ENCODE measurements at places on chromosomes 6 and 20. TPM values are rescaled to one million over a fixed set of nuclear protein-coding genes. Genes with fewer than 3 reads are reported as not detected.
A peak's percentile ranks its signal among the peaks of the same experiment; 100 is the strongest.

The SIRPB1 gene
- not detected for total RNA-seq

DNA sequence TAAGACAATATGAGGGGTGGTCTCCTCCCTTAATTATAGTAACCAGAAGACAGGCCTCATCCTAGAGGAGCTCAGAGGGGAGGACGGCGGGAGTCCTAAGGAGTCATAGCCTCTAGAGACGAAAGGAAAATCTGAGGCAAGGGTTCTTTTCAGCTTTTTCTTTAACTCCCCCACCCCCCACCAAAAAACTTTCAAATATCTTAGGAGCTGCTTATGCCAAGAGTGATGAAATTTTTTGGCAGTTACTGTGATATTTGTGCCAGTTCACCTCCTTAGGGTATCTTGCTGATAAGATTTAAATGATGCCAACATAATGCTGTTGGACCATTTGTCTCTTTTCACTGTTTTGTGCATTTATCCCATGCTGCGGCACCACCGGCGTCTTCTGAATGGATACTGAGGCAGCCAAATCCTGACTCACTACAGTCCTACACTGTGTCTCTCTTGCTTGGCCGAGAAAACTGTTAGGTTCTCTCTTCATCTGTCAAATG, 44.5 kb upstream of the DSE start:
- DNase-seq: no peak

- DNase-seq: no peak
Measured at GRCh38 chr6:89542866-89543265, 95.7 kb downstream of the LYRM2 start.

DNA sequence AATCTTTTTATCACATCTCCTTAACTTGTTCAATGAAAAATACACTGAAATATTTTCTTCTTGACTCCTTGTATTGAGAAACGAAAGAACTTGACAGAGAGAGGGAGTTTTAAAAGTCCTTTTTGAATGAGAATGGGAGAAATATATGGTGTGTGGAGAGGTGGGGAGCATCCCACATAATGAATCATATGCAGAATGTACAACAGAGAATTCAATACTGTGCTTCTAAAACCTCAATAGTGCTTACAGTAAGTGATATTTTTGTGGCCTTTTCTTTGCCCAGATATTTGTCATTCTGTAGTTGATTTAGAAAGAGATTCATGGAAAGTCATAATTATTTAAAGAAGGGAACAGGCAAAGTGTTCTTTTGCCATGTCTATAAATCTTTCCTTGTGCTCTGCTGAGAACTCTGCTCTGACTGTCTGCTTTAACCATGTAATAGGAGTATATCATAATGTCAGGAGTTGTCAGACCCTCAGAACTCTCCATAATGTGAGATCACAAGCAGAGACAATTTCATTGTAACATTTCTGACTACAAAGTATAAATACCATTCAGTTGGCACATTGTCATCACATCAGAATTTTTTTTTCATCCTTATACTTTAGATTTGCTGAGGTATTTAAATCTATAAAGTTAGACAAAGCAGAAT, 32.8 kb upstream of the HS3ST5 start:
- DNase-seq: no peak

GRCh38 chr20:23232679-23233308, 117.8 kb upstream of the NXT1 start:
- DNase-seq: no peak

DNA sequence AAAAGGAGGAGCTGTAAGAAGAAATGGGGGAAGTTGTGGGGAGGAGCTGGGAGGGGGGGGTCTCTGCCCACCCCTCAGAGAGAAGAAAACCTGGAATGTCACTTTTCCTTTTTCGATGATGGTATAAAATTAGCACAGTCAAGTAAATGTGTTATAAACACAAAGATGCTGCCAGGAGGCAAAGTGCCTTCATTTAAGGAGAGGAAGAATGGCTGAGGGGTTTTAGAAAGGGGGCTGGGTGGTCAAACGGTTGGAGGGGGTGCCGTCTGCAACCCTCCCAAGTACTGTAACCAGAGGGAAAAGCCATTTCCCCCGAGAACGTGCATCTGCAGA, 25.0 kb downstream of the PMEPA1 start:
- DNase-seq: no peak

GRCh38 chr6:38100380-38100779, 280.9 kb downstream of the ZFAND3 start:
- no peak for DNase-seq

DNA sequence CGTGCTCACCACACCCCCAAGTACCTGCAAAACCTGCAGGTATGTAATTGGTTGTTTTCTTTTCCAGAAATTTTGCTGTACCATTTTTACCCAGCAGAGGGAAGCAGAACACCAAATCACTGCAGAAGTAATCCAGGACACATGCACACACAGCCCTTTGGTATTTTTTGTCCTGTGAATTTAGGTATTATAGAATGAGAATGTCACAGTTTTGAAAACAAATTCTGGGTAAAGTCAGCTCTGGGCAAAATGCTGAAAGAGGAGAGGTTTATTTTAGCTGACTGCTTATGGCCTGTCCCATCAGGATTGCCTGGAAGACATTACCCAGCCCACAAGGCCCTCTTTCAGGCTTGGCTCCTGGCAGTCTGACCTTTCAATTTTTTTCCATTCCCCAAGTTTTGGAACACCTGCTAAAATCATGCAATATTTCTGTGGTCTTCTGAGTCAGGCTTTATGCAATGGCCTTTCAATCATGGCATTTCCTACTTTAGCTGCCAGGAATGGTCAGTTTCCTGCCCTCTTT, 3.5 kb upstream of the EFHC1 start:
- peak; percentile 51 for DNase-seq

DNA sequence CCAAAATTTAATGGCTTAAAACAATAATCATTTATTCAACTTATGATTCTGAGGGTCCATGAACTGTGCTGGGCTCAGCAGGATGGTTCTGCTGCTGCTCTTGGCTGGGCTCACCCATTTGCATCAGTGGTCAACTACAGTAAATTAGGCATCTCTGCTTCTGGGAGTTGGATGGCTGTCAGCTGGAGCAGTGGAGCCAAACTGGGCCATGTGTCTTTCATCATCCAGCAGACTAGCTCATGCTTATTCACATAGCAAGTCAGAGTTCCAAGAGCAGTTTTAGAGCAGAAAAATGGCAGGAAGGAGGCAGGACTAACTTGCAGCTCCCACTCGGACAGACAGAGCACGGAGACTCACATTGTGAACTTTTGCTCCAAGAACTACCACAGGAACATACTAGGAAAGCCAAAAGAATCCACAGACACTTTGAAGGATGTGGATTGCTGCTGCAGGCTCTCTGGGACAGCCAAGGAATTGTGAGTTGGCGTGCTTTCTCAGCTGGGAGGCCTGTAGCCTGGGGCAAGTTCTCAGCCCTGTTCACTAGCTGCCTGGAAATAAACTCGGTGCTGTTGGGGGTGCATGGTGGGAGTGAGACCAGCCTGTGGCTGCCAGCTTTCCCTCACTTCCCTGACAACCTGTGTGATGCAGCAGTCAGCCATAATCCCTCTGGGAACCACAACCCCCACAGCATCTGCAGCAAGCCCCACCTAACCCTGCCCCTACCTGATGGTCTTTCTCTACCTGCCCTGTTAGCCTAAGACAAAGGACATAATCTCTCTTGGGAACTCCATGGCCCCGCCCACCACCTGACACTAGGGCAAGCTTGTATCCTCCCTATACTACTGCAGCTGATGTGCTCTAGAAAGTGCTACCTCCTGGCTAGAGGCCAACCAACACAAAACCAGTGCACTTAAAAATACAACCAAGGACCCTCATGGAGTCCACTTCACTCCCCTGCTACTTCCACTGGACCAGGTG, 129.0 kb downstream of the JPH2 start:
- no peak for DNase-seq

DNA sequence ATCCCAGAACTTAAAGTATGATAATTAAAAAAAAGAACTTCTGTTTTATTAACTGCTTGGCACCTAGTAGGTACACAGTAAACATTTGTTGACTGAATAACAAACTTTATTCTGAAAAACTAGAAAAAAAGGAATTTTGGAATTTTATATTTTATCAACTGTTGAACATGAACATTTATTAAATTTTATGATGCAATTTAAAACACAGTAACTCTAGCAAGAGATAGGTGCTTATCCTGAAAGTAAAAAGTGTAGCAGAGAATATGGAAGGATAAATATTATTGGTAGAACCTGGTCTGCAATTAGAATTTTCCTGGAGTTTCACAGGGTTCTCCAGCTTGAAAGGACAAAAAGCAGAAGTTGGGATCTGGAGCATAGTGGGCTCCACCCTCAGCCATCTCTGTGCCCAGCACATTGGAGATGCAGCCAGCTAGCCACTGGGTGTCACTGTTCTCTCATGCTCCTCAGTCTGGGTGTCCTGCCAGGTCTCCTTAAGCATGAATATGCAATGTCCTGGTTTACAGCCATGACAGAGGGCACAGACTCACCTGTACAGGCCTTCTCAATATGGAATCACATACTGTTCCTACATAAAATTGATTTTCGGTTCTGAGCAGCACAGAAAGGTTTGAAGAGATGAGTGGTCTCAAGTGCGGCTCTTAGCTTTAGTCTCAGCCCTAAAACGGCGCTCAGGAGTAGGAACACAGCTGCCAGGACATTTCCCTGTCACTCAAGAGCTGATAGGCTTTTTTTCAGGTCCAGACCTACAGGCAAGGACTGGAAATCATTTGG, 31.7 kb upstream of the IL20RA start:
- peak; percentile 52 for DNase-seq

GRCh38 chr6:99589290-99589672, 17.4 kb upstream of the PRDM13 start:
- peak; percentile 72 for DNase-seq

The ZNF311 gene
- total RNA-seq: 2.8 TPM

DNA sequence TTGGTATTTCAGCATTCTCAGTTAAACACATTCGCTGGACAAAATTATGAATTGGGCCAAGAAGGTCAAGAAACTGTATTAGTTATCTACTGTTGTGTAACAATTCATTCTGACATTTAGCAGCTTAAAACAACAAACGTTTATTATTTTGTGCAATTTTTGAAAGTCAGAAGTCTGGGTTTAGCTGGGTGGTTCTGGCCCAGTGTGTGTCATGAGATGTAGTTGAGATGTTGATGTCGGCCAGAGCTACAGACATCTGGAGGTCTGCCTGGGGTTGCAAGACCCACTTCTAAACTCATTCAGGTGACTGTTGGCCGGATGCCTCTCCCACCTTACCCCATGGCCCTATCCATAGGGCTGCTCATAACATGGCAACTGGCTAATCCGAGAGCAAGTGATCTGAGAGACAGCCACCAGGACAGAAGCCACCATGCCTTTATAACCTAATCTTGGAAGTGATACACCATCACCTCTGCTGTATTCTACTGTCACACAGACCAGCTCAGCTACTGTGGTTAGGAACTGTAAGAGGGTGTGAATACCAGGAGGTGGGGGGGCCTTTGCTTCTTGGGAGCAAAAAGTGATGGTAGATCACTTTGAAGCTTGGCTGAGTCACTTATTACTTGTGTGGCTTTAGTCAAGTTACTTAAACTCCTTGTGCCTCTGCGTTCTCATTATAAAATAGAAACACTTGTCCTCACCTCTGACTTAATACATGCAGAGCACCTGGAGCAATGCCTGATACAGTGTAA, 217.0 kb upstream of the MYLIP start:
- peak; percentile 32 for DNase-seq

DNA sequence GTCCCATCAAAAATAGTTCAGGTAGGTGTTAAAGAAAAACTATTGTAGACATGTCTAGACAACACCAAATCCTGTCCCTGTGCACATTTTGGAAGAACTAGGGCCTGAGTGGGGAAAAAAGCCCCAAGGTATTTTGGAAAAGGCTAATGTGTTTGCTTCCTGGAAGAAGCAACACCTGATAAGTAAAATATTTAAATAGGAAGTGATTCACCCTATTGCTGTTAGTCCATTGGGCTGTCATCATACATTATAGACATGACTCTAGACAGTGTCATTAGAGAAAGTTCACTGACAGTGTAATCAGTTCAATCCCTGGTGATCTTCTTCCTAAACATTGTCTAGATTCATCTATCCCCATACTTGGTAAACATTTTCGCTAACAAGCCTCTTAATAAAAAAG, 465.3 kb downstream of the CBLN4 start:
- no peak for DNase-seq

The ALDH5A1 gene
- total RNA-seq: 1.5 TPM

The CYP24A1 gene
- 0.03 TPM for total RNA-seq

Measured in H7 (cell line).